Immature natural killer cell (primary cell): ENCODE measurements at places on chromosomes 3 and 15.

DNA sequence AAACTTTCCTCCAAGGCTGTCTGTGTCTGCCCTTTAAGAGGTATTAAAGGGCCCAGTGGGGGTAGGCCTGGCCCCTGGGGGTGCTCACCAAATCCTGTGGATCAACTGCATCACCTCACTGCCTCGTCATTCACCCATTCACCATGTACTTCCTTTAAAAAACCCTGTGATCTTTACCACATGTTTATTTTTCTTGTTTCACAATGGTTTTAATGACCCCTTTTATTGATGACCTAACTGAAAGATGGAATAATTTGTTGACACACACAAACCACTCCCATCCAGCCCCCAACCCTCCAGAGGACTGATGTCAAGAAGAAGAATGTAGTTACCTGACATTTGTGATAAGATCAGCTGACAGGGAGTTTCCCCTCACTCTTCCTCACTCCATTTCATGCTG is 40.8 kb downstream of the KCNAB1 start:
- DNase-seq, result no peak

DNA sequence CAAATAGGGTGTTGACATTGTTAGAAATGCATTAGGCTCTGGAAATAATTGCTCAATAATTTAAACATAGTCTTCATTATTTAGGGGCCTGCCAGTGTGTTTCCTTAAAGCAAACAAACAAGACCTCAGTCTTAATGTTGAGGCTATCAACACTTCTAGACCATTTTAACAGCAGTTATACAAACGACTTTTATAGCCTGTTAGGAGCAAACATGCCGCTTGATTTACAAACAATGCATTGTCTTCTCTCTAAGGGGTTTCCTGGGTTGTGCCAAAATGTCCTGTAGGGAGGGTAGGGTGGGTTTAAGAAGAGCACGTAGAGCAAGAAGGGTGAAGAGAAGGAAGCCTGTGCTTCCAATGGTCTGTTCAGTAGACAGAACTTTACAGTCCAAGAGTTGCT is 53.7 kb downstream of the TPRG1 start:
- no peak for DNase-seq

DNA sequence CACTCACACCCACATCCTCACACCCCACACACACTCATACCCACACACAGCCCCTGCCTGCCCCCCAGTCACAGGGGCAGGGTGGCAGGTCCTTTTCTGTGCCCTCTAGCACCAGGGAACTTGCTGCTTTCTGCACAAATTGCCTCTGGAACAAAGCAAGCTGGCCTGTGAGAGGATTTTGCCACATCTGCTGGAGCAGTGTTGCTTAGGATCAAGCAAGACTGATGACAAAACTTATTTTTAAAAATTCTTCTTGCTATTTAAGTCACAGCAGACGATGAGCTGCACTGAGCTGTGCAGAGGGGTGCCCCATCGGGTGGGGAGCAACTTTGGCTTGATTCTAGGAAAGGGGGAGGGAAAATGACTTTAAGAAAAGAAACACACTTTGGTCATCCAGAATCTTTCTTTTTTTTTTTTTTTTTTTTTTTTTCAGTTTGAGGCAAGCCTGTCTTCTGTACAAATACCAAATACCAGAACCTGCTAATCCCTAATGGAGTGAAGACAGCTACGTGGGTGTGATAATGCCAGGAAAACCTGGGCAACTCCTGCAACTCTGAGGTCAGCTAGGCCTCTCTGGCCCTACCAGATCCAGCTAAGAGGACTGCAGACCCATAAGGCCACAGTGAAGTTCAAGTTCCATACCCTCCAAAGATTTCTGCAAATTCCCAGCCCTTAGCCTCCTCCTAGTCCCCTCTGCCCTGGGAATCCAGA is 195.3 kb downstream of the ABHD5 start:
- DNase-seq, result no peak

- DNase-seq, result peak; percentile 62
These were observed 29.6 kb downstream of the PSMD6 start for GRCh38 chr3:63993653-63994079.

GRCh38 chr3:117285737-117286136 is 576.2 kb downstream of the TUSC7 start:
- no peak for DNase-seq
